ENCODE measurements at places on chromosomes 1 and 21. TPM values are rescaled to one million over a fixed set of nuclear protein-coding genes. Genes with fewer than 3 reads are reported as not detected.

OR2AK2 gene
- not detected for total RNA-seq

S100A9 gene
- total RNA-seq: 394 TPM

SAMSN1 gene
- 20.1 TPM for total RNA-seq

- no peak for DNase-seq
Measured at GRCh38 chr1:107327446-107327845, 186.6 kb downstream of the NTNG1 start.

DNA sequence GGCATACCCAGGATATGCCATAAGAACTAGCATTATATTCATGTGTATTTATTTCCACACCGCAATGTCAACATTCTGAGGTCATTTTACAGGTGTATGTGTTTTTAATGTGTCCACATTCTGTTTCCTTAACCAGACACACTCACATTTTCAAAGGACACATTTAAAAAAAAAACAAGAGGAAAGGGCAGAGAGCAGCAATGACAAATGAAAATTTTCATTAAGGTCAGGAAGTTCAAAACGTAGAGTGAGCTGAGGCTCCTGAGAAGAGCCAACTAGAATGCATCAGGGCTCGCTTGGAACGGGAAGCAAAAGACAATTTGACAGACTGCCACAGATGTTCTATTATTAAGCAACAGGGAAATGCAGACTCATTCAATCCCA lies 4.8 kb upstream of the GNPAT start:
- DNase-seq: no peak

DNA sequence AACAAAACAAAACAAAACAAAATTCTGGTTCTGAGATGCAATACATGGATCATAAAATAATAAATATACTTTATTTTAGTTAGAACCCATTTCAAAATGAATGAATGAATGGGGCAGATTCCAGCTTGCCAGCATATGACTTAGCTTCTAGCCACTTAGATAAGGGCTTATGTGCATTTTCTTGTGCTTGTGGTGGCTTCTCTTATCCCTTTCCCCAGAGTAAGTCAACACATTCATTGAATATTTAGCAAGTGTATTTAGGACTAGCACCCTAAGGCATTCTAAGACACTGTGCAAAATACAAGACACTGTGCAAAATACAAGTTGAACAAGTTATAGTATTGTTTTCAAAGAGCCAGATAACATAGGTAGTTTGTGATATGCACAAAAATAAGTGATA lies 4.7 kb downstream of the ADIPOR1 start:
- DNase-seq: no peak

CHI3L2 gene
- total RNA-seq: 30.1 TPM

DNA sequence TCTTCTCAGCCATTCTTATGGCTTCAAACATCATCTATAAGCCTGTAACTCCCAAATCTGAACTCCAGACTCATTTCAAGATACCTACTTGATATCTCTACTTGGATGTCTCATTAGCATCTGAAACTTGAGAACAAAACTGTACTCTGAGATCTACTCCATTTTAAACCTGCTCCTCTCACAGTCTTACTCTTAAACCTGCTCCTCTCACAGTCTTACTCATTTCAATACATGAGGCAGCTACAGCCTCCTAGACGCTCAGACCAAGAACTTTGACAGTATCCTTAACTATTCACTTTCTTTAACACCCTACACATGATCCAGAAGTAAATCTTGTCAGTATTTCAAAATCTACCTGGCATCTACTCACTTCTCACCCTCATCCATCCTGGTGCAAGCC lies 54.3 kb downstream of the NBPF6 start:
- no peak for DNase-seq

- peak; percentile 56 for DNase-seq
Measured at GRCh38 chr1:24236789-24237371, 49.8 kb upstream of the IFNLR1 start.

TLCD4 gene
- total RNA-seq: 18.7 TPM

MRPL24 gene
- 65.4 TPM for total RNA-seq

DNA sequence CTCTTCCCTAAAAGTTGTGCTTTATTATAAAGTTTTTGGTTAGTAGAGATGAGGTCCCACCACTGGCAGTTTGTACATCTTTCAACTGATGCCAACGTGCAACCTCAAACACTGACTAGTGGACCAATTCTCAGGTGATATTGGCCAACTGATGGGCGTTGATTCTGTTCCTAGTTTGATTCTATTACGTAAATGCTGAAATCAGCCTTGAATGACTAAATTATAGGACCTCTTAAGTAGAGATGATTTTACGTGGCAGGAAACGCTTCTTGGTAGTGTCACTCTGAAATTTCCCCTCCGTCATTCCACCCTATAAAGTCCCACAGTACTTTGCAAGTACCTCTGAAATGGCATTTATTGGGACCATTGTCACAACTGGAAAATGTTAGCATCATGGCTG lies 8.8 kb upstream of the FNDC7 start:
- DNase-seq: no peak

Measured in lung (tissue), 17 donors.